ENCODE measurements at places on chromosomes 12 and 14.

DNA sequence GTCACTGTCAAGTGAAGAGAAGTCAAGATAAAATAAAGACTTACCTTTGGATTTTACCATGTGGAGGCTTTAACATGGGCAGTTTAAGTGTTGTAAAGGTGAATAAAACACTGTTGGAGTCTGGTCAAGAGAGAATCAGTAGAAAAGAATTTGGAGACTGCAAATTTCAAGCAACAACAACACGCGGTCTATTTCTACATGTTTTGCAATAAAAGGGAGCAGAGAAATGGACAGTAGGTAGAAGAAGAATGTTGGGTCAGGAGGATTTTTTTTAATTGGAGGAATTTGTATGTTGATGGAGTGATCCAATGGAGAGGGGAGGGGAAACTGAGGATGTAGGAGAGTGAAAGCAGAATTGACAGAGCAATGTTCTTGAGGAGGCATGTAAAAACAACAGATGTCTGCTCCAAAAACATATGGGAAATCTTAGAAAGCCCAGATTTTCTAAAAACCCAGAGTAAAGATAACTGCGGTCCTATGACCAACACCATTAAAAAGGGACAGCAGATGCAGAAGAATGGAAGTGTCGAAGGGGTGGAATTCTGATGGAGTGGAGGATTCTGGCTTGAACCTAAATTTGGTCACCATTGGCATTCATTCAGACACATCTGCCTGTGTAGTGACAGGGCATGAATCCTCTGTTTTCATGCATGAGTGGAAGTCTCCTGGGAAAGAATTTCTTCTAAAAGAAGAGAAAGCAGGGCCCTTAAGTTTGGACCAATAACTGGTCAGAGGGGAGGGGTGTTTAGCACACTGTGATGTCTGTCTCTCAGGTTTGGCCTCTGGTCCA is 68.0 kb upstream of the OSBPL8 start:
- no peak for DNase-seq

GRCh38 chr14:63678536-63678935 is 36.9 kb upstream of the WDR89 start:
- no peak for DNase-seq

DNA sequence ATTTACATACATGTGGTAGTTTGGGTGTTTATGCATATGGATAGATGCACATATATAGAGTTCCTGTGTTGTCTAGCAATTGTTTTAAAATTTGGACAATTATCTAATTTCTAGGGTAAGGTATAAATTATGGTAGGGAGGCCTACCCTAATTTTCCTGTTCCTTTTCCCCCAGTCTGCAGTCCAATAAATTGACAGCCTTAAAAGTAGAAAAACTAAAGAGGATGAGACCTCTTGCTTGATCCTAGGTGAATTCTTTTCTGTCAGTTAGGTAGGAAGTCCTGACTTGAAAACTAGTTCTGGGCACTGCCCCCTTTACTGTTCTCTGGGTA is 2.1 kb upstream of the CDKN1B start:
- no peak for DNase-seq

DNA sequence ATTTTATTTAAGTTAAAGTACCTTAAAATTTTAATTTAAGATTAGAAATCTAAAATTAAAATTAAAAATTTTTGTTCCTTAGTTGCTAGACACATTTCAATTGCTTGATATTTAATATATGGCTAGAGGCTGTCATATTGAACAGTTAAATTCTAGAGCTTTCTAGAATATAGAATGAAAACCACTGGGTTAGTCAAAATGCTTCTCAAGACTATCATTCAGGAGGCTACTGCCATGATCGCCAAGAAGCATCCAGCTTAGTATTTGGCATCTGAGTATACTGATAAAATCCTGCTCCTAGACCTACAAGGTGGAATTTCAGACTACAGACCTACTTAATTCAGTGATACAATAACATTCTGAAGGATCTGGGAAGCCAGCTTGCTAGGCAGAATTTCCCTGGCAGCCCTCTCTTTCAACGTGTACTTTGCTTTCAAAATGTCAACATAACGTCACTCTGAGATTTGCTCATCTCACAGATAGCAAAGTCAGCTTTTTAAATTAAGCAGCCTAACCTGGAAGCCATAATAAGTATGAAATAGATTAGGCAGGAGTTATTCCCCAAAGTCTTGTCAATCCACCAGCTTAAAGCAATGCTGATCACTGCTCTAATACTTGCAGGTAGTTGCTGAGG is 525.8 kb downstream of the FSCB start:
- DNase-seq = no peak

GRCh38 chr12:53495903-53496751 is 3.1 kb downstream of the MAP3K12 start:
- no peak for DNase-seq

DNA sequence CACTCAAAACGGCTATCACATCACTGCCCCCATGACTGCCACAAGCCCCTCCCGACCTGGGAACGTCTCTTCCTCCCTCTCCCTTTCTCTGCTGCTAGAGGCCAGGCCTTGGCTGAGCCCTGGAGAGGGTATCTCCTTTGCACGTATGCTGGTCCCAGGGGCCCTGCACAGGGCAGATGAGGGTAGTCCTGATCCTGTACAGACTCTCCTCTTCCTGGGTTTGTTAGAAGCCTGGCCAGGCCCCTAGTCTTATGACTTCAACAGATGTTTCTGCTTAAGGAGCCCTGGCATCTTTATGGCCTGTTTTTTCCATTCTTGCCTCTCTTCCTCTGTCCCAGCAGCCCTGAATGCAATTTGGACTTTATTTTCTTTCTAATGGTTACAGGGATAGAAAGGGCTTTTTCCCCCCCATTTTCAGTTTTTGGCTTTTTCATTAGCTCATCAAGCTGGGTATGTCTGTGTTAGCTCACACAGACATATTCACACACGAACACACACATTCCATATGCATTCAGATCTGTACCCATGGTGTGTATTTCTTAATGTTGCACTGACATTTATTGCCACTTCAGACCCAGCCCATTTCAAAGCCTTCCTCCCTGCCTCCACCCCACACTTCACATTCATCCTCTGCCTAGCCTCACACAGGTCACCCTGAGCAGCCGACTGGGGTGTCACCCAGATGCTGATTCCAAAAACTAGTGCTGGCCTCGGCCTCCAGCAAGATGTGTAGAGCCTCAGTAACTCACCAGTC is 203.2 kb downstream of the ZFP36L1 start:
- DNase-seq = no peak

- no peak for DNase-seq
Measured at GRCh38 chr12:94112121-94112520, 36.3 kb upstream of the PLXNC1 start.

DNA sequence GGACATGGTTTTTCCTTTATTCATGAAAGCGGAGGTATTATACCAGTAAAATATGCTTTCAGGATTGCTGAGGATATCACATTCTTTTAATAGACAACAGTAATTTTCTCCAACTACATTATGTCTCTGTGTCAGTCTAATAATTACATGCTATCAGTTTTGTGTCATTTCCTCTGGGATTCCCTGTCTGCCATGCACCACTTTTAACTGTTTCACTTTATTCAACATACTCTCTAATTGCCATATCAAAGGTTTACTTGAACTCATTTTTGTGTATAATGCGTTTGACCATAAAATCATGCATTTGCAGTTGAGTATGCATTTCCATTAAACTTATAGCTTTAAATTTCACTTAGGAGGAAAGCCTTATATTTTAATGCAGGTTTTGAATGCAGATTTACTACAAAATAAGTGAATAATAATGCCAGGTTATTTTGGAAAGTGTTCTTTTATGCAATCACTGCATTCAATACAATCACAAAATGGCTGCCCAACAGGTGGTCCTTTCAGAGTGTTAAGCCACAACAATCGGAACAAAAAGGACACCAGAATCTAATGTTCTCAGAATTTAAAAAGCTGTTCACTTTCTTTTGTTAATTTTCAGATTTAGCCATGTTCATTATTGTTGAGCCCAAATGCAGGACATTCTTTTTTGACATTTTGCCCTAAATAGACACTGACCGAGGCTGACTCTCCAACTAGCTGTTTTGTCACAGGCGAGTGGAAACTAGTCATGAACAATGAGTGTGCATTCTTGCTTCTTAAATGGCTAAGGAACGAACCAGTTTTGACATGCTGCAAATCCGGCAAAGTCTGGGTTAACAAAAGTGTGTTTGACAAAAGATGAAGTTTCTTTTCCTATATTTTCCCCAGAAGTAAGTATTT is 40.9 kb downstream of the MBIP start:
- no peak for DNase-seq

DNA sequence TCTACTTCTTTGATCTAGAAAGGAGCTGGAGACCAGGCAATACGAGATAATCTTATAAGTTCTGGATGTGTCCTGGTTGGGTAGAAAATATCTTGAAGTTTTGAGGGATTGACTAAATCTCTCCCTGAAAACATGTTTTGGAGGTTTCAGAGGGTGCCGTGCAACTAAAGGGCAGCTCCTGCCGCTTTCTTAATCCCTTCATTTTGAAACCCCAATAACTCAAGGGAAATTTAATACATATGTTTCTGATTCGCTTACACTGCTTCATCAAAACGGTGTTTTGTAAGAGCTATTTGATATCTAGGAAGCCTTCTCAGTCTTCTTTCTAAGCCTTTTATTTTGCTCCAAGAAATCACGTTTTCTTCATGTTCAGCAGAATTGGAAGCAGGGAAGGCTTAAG is 129.0 kb downstream of the ASCL1 start:
- no peak for DNase-seq

- no peak for DNase-seq
Measured at GRCh38 chr12:5796171-5796958, 148.7 kb downstream of the ANO2 start.

GRCh38 chr14:70934084-70934483 is 26.8 kb downstream of the PCNX1 start:
- no peak for DNase-seq

- DNase-seq = no peak
Measured at GRCh38 chr14:90520326-90520725, 123.5 kb downstream of the CALM1 start.

DNA sequence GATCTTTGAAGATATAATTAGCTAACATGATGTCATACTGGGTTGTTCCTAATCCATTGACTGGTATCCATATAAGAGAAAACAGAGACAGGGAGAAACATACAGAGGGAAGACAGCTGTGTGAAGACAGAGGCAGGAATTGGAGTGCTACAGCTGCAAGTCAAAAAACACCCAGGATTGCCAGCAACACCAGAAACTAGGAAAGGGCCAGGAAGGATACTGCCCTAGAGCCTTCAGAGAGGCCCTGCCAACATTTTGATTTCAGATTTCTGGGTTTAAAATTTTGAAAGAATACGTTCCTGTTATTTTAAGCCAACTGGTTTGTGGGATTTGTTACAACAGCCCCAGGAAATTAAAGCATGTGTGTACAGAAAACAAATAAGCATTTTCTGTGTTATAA is 473.7 kb upstream of the FLRT2 start:
- no peak for DNase-seq

GRCh38 chr12:127987199-127987901 is 279.6 kb upstream of the TMEM132C start:
- no peak for DNase-seq

DNA sequence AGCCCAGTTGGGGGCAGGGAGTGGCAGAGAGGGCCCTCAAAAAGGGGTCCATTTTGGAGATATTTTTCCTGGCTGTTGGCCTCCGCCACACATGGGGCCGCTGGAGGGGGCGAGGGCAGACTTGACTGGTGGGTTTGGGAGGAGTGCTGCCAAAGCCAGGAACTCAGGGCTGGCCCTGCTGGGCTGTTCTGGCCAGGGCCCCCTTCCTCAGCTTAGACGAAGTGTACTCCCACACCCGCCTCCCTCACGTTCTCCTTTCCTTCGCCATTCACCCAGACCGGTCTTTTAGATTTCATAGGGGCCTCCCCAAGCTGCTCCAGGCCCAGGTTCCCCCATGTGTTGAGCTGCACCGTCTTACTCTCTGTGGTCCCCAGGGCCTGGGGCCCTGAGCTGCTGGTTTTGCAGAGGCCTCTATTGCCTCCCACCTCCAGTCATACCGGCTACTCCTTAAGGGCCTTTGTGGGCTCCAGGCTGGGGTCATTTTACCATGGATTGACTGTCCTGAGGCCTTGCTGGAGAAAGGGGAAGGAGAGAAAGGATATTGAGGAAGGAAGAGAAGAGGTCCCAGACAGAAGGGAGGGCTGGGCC is 1.3 kb downstream of the KRT7 start:
- DNase-seq = no peak

GRCh38 chr14:79411403-79412174 is 799.7 kb downstream of the DIO2 start:
- no peak for DNase-seq

GRCh38 chr12:67052981-67053380 is 216.2 kb upstream of the CAND1 start:
- DNase-seq = no peak

- no peak for DNase-seq
Measured at GRCh38 chr12:72313806-72314205, 41.6 kb downstream of the TRHDE start.

DNA sequence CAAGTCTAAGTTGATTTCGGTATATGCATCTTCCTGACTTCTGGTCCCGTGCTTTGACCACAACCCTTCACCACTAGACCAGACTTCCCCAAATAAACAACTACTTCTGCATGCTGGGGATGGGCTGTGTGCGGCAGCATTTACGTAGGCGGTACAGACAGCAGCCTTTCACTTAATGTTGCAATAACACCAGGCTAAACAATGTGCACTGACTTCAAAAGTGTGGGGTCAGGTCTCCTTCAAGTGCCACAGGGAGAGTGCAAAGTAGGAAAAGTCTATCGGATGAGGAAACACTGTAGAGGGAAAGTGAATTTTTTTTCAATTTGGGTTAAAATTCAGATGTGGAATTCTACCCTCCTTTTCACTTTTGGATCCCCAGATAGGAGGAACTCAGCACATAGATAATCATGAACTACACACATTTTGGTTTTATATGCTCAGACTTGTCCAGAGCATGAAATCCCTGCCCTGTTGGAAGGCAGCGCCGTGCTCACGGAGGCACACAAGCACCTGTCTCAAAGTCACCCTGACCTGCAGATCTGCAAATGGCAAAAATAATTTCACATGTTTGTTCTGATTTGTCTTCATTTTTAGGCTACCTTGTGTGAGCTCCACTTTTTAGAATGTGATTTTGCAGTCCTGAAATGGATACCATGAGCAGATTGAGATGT is 3.6 kb upstream of the FOS start:
- DNase-seq = peak; percentile 70

- peak; percentile 99 for DNase-seq
Measured at GRCh38 chr12:6470375-6471163, at the start of gene VAMP1. Gene VAMP1 (minus strand): TSS chr12:6470677. CDS start chr12:6470531, 146 bp downstream.

DNA sequence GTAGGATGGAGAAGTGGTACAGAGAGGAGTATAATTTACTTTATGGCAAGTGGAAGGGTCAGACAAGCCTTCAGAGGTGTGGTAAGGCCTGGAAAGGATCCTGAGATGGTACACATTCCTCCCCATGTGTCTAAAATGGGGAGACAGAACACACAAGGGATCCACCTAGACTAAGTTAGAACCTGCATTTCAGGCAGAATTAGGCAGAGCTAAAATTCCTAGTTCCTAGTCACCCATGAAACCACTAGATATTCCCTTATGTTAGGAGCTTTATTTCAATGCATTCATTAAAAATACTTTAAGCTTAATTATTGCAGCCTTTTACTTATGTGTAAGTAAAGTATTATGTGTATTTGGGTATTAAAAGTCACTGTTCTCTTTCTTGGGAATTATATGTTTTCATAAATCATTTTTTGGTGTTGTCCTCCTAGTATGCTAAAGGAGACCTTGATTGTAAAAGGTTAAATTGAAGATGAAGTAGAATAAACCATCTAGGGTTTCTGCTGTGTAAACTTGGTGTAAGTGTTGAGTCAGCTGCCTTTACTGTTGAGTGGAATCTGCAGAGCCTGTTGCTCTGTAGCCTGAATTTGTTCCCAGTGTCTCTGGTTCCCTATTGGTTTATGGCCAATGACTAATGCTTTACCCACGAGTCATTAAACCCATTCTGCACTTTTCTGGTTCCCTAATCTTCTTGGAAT is 423.2 kb downstream of the ATP23 start:
- no peak for DNase-seq

Data from ascending aorta (tissue), 2 donors.